GOT3 (cell line): ENCODE measurements at places on chromosomes 6 and 20.

DNA sequence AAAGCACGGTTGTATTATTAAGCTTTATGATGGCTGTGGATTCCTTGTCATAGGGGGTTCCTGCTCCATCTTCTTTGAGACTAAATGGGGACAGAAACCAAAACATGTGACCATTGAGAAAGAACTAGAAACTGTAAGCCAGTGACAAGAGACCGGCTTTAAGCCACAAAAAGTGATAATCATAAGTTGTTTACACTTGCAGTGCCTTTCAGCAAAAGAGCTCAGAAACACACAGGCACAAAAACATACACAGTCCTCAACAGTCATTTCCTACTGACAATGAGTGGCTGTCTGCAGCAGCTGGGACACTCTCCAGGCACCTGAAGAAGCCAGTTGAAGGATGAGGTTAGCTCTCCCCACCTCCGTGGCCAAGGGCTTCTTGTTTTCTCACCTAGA lies 20.0 kb upstream of the UBE2J1 start:
- DNase-seq, result no peak

- peak; percentile 34 for DNase-seq
Observed at GRCh38 chr6:26065952-26066380, 21.3 kb upstream of the HFE start.

- DNase-seq, result no peak
Observed at GRCh38 chr6:46234156-46234556, 63.4 kb upstream of the ENPP5 start.

- DNase-seq, result no peak
Observed at GRCh38 chr20:32762754-32763201, 593 bp downstream of the DNMT3B start.

DNA sequence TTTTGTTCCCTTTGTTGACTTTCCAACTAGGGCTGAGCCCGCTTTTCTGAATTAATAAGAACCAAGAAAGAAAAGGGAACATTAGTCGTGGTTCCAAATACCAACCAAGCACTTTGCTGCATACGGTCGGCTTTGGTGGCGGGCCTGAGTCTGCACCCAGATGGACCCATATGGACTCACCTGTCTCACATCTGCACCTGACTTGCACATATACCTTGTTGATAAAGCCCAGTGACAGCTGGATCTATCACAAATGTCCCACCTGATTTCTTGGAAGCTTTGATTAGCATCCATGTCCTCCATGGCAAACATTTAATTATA lies 39.0 kb downstream of the TPD52L1 start:
- DNase-seq, result no peak

GRCh38 chr6:160055378-160055777 lies 66.2 kb upstream of the SLC22A1 start:
- DNase-seq, result no peak

GRCh38 chr20:21571841-21572690 lies 58.2 kb upstream of the NKX2-2 start:
- no peak for DNase-seq

GRCh38 chr6:1832358-1832757 lies 222.6 kb downstream of the FOXC1 start:
- DNase-seq, result no peak

DNA sequence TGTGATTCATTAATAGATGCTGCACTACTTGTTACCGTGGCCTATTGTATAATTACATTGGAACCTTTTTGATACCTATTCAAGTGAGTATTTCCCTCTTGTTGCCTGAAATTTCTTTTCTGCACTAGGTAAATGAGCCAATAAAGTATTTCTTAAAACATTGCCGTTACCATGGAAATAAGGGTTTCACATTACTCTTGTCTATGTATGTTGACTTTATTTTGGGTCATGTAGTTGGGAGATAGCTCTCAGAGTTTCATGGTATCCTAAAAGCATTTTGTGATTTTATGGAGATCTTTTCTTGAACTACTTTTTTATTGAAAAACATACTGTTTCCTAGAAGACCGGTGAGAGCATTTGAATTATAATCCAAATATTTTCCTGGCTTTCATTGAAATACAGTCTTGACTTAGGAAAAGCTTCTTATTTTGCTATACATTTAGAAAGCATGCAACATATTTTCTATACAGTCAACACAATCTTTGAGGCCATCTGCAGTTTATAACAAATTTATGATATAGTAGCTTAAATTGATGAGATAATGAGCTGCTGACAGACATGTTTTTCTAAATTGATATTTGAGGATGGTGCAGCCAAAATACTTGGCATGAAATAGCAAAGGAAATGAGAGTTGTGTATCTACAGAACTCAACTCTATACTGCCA lies 650.4 kb downstream of the RFPL4B start:
- DNase-seq, result no peak

GRCh38 chr6:87494761-87495422 lies 22.1 kb downstream of the SLC35A1 start:
- DNase-seq, result no peak

DNA sequence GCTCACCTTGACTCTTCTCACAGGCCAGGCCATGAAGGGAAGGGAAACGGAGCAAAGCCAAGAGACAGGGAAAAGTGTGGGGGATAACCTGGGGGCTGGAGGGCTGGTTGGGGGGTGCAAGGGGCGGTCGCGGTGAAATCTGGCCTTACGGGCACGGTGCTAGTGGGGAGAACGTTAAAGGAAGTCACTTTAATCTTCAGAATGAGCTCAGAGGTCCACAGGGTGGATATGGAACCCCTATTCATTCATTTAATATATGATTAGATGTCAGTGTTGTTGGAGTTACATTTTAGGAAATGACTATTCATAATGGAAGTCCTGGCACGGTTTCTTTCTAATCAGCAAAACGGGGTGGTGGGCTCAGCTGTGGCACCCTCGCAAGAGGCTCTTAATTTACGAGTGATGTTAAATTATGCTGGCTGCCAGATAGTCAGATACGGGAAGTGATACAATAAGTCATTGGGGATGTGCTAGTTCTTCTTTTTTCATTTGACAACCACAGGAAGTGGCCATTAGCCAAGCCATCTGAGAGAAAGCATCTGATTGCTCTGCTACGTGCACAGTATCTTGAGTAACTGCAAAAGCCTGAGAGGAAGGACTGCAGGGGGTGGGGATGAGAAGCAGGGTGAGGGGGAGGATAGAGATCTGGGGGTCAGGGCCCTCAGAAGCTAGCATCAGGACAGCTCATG lies 253.0 kb downstream of the QKI start:
- no peak for DNase-seq

- no peak for DNase-seq
Observed at GRCh38 chr6:73610444-73611275, 43.1 kb downstream of the SLC17A5 start.

DNA sequence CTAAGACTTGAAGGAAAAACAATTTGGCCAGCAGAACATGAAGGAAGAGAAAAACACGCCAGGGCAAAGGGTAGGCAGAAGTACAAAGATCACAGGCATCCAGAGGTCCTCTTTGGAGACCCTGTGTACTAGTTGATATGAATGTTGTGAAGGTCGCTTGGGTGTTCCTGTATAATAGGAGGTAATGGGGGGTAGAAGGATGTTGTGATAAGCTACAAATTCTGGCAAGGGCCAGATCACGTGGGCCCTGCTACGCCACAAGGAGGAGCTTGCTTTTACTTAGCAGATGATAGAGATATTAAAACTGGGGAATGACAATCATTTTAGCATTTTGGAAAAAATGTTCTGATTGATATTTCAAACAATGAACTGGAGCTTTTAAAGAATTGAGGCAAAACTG lies 878 bp upstream of the HLA-DMA start:
- DNase-seq, result no peak

DNA sequence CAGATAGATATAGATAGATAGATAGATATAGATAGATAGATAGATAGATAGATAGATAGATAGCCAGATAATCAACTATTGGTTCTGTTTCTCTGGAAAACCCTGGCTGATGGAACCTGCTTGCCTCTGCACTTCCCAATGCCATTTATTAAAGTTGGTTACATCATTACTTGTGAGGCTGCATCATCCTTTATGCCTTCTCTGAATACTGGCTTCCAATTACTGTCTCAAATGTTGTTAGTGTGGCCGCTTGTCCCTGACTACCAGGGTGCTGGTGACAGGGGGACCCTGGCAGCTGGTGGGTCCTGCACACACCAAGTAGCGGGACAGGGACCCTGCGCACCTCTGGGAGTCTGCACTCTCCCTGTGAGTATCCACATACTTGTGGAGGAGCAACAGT lies 3.9 kb upstream of the SLPI start:
- no peak for DNase-seq

- DNase-seq, result no peak
Observed at GRCh38 chr6:115747719-115748118, 313.0 kb downstream of the FRK start.

GRCh38 chr6:167560673-167561569 lies 236.0 kb downstream of the TTLL2 start:
- DNase-seq, result no peak

DNA sequence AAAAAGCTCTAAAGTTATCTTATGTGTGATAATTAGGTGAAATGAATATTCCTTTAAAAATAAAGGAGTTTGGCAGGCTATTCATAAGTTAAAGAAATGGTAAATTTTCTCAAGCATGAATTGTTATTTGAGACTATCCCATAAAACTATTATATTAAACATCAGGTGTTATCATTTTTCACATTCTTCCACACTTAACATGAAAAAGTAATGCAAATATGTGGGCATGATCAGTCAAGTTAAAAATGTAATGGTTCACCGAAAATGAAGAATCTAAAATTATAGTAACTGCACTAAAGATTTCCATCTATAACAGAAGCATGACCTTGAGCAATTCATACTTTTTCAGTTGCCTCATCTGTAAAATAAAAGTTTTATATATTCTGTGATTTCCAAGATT lies 110.8 kb downstream of the KHDRBS2 start:
- no peak for DNase-seq

GRCh38 chr6:133854364-133855275 lies 34.3 kb upstream of the TCF21 start:
- no peak for DNase-seq

GRCh38 chr6:116471531-116471930 lies 10.4 kb downstream of the CALHM6 start:
- no peak for DNase-seq

DNA sequence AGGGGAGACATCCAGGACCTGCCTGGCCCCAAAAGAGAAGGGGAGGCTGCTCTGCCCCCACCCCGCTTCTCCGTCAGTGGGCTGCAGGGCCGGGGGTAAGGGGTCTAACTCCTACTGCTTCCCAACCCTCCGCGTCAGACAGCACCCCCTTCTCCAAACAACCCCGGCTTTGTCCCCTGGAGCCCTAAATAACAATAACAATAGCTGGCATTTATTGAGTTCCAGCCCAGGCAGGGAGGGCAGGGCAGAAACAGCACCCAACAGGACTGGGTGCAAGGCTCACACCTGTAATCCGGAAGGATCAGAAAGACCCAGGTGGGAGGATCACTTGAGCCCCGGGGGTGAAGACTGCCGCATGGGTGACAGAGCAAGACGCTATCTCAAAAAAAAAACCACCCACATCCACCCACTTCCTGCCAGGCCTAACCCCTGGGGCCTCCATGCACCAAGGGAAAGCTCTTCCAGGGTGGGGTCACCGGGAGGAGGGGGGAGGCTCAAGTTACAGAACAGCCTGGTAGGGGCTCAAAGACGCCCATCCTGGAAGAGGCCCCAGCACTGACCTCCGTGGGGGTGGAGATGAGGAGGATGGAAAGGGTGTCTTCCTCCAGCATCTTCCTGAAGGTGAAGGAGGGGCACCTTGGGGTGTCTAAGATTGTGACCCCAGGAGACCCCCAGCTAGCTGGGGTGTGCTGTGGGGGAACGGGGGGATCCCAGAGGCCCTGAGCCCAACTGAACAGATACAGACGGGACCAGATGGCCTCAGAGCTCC lies 1.3 kb upstream of the FNDC11 start:
- no peak for DNase-seq

DNA sequence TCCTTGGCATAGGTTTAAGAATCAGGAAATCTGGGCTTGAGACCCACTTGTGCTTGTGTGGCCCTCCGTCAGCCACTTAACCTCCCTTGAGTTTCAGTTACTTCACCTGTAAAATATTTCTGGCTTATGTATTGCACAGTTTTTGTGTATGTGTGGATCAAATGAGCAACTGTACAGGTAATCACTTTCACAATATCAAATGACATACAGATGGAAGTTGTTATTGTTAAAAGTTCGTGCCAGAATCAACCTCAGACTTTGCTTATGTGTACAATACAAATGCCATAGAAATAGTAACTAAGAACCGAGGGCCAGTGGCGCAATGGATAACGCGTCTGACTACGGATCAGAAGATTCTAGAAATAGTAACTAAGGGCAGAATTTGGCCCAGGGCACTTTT lies 65.6 kb upstream of the KIF13A start:
- DNase-seq, result no peak

GRCh38 chr6:13505345-13505734 lies 17.9 kb upstream of the GFOD1 start:
- no peak for DNase-seq

GRCh38 chr6:144824018-144824417 lies 538.9 kb downstream of the UTRN start:
- DNase-seq, result no peak
